EH (cell line): ENCODE measurements at places on chromosomes 5 and 9.

DNA sequence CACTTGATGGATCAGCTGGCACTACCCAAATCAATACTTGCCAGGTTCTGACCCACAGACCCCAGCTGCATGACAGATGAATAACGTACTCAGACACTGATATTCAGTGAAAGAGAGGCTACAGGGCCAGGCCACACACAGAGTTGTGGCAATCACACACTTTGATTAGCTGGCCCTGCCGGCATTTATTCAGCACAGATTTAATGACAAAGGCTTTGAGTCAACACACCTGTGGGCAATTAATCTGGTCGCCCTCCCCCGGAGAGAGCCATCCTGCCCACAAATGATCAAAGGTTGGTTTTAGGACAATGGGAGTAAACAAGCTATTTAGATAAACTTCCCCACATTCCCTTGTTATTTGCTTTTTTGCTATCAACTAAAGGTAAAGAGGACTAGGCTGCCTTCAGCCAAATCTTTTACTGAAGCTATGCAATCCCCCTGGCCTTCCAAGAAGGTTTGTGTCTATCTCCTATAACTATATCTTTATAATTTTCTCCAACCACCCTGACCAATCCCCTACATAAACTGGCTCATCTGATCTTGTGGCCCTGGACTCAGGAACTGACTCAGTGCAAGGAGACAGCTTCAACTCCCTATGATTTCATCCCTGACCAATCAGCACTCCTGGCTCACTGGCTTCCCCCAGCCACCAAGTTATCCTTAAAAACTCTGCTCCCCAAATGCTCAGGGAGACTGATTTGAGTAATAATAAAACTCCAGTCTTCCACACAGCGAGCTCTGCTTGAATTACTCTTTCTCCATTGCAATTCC lies 12.7 kb upstream of the TRIM32 start:
- DNase-seq = peak; percentile 39

- peak; percentile 20 for DNase-seq
Observed at GRCh38 chr9:81372628-81373191, 316.6 kb downstream of the TLE1 start.

DNA sequence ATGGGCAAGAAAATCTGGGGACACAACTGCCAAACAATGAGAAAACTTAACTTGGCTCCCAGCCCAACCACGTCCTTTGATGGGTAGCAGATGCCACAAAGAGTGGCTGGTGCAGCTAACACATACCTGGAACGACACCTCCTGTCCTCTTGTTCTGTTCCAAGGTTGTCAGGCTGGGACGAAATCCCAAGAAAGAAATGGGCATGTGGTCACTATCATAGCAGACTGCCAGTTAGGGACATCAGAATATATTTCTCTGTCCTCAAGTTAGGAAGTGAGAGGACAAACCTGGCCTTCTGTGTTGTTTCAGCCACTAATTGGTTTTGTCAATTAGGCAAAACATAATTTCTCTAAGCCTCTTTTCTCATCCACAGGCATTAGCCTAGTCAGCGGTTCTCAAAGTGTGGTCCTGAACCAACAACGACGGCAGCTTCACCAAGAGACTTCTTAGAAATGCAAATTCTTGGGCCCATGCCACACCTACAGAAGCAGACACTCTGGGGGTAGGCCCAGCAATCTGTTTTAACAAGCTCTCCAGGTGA lies 63.4 kb downstream of the RAPGEF1 start:
- no peak for DNase-seq

- DNase-seq = no peak
Observed at GRCh38 chr9:106535439-106535838, 327.5 kb upstream of the ZNF462 start.

GRCh38 chr5:125043781-125044391 lies 297.4 kb upstream of the ZNF608 start:
- peak; percentile 81 for DNase-seq

DNA sequence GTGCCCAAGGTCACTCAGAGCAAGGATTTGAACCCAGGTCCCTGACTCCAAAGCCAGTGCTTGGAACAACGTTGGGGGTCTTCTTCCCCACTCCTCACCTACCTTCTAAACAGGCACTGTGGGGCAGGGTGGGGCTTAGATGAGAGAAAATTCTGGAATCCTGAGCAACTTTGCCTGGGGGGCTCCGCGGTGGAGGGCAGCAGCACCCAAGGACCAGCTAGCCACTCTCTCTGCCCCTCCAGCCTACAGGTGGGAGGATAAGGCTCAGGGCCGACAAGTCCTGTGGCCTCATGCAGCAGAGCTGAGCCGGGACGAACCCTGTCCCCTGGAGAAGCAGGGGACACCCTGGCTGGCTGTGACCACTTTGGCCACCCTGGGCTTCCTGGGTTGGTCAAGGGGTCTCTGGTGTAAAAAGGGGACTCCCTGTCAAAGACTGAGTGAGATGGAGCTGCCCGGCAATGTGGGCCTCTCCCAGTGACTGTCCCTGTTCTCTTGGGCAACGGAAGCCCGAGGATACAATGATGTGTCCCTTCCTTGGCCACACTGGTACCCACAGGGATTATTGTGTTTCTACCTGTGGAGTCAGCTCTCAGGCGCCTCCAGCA lies 26.5 kb downstream of the CEL start:
- DNase-seq = no peak

GRCh38 chr5:22593592-22593991 lies 259.6 kb downstream of the CDH12 start:
- no peak for DNase-seq

GRCh38 chr5:82649943-82650342 lies 371.8 kb upstream of the RPS23 start:
- DNase-seq = no peak

DNA sequence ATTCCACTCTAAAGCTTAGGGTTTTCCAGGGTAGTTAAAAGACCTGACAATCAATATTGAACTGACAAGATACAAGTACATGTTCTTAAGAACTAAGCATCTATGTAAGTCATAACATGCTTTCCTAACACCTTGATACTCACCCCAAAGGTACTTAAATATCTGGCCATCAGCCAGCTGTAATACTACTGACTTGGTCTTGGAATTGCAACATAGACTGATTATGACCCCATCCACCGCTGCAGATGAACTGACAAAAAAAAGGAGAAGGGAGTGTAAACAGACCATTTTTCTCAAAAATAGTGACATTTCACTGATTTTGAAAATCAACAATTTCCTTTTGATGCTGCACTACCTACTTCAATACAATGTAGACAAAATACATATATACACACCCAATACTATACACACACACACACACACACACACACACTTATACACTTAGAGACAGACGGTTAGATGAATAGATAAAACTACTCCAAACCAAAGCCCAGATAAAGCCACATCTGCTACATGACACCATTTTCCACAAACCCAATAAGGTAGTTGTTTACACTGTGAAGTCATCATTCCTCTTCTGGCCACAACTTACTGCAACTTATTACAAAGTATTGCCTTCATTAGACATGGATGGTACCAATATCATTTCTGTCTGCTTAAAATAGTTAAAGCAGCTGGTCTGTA lies 30.4 kb downstream of the ELP1 start:
- peak; percentile 2 for DNase-seq

GRCh38 chr9:37938121-37938891 lies 34.4 kb upstream of the SLC25A51 start:
- peak; percentile 95 for DNase-seq

DNA sequence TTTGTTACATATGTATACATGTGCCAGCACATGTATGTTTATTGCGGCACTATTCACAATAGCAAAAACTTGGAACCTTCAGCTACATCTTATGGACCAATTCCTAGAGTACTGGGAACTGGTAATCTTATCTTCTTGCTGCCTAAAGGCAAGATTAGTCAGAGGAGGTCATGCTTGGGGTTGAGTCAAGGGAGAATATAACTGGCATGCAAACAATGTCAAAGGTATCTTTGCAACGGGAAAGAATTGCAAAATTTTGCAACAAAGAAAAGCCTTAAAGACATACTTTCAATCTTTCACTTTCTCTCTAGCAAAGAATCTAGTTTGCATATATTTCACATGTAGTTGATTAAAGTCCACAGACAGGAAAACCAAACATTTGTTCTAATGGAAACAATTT lies 145.2 kb downstream of the EDIL3 start:
- DNase-seq = peak; percentile 63

- no peak for DNase-seq
Observed at GRCh38 chr5:181054871-181055459, 14.9 kb downstream of the BTNL9 start.

GRCh38 chr9:93558503-93558902 lies 17.9 kb upstream of the PHF2 start:
- no peak for DNase-seq

- DNase-seq = no peak
Observed at GRCh38 chr5:42360616-42361314, 62.5 kb upstream of the GHR start.

DNA sequence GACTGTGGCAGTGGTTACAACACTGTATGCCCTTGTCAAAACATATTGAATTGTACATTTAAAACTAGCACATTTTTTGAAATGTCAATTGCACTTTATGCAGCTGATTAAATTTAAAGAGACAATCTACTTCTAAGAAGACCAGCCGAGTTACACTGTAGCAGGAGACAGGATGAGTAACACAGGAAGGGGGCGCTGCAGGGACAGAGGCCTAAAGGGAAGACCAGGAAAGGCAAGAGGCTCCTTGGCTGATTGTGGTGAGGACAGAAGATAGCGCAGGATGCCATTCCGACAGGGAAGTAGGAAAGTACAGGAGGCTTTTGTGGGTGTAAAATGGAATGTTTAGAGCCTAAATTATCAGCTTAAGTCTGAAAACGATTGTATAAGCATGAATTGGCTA lies 28.2 kb upstream of the PPP2R2B start:
- no peak for DNase-seq

DNA sequence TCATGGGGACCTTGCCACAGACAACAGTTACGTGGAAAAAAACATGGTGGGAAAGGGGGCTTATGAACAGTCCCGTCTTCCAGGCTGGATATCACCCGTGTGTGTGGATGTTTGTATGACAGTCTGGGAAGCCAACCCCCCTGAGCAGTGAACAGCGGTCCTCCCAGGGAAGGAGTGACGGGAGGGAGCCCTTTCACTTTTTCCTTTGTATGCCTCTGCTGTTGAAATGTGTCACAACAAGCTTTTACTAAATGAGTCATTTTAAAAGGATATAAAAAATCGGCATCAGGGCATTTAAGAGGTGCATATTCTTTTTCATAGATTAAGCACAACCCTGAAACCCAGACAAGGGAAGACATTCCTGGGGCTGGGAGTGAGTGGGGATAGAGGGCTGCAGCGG lies 5.1 kb downstream of the MYMK start:
- peak; percentile 13 for DNase-seq

- no peak for DNase-seq
Observed at GRCh38 chr5:79135790-79136553, 24.4 kb downstream of the BHMT start.

DNA sequence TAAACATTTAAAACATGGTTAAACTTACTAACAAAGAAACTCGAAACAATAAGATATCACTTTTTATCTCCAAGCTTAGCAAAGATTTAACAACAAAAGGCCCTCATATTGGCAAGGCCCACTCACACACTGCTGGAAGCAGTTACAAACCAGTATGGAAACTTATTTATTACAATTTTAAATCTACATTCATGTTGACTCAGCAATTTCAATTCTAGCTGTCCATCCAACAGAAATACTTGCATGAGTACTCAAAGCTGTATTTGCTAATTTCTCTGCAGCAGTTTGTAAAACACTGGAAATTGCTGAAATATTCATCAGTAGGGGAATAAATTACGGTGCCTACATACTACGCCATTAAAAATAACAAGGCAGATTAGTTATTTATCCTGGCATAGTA lies 2.8 kb upstream of the DNAJA1 start:
- no peak for DNase-seq

- no peak for DNase-seq
Observed at GRCh38 chr5:167867281-167867680, 424.2 kb upstream of the WWC1 start.

GRCh38 chr5:143204474-143205246 lies 198.8 kb downstream of the NR3C1 start:
- DNase-seq = no peak

DNA sequence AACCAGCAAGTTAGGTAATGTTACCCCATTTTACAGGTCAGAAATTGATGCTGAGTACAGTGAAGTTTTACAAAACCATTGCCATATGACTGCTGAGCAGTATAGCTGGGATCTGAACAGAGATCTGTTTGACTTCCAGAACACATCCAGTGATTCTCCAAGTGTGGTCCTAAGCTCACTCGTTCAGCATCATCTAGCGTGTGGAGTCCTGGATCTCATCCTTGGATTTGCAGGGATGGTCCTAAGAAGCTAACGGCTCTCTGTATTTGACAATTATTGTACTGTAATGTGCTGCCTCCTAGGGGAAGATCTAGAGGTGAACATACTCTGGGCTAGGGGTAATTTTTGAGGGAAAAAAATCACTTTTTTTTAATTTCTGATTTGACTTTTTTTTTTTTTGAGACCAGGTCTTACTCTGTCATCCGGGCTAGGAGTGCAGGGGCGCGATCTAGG lies 1.4 kb downstream of the SLC26A2 start:
- peak; percentile 63 for DNase-seq

DNA sequence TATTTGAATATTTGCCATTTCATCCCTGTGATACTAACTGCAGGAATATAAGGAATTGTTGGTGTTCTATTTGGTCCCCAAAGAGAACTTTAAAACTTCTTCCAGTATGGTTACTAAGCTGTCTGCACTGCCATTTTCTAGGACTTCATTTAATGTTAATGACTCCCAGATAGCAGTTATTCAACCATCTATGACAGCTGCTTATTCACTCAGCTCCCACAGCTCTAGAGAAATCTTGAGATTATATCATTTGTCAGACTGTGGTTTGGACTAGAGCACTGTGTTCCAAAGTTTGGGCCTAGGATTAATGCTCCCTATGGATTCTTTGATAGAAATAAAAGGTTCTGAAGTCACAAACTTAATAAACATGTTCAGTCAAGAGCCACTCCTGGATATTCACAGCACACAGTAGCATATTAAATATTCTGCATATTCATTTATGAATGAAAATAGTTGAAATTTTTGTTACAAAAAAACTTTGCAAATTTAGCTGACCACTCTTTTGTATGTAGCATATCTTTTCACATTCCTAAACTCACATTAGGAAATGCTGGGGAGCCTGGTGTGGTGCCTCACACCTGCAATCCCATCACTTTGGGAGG lies 173.7 kb downstream of the NFIB start:
- DNase-seq = no peak

DNA sequence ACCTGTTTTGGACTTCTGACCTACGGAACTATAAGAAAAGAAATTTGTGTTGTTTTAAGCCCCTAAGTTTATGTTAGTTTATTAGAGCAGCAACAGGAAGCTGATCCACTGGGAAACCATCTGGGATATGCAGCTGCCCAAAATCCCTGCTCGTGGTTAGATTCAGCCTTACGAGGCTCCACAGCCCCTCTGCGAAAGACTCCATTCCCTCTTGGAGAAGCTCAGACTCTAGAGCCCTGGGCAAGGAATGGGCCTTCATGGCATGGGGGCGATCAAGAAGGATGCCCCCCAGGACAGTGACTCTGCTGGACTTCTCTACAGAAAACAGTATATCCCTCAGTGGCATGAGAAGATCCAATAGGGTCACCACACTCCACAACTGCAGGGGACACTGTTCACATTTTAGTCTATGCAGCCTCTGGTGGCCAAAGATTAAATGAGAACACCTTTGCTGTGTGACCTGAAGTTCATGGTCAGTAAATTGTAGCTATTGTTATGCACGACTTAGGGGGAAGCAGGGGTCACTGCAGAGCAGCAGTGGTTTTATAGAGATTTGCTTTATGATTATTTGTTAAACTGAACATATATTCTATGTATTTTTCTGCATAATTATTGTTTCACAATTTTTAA lies 21.1 kb downstream of the IRF1 start:
- DNase-seq = peak; percentile 63
